ENCODE measurements at places on chromosomes 5 and 9.

GRCh38 chr5:108703313-108703712 lies 44.4 kb upstream of the FER start:
- DNase-seq, result no peak

DNA sequence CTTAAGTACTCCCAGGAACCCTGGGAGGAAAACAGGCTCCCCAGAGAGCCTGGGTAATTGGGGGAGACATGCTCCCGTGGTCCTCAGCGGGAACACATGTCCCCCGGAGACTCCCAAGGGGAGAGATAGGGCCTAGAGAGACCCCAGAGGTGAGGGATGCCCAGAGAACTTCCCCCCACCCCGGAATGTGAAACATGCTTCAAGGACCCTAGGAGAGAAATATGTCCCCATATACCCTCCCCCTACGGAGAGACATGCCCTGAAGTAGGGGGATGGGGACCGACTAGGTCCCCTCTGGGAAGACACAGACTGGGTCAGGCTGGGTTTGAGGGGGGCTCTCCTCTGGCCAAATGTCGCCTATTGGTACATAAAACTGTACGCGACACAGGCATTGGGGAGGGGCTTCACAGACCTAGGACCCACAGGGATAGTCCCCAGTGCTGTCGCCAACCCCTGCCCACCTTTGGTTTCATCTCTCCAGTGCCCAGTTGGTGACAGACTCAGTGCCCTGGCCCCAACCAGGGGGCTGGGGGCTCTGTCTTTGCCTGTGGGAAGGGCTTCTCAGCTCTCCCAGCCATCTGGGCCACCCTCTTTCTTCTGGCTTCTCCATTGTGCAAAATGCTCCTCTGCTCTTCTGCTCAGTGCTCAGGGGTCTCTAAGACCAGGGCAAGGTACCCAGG lies 26.9 kb downstream of the PCDH1 start:
- DNase-seq, result no peak

GRCh38 chr5:173869316-173869715 lies 18.8 kb upstream of the CPEB4 start:
- no peak for DNase-seq

DNA sequence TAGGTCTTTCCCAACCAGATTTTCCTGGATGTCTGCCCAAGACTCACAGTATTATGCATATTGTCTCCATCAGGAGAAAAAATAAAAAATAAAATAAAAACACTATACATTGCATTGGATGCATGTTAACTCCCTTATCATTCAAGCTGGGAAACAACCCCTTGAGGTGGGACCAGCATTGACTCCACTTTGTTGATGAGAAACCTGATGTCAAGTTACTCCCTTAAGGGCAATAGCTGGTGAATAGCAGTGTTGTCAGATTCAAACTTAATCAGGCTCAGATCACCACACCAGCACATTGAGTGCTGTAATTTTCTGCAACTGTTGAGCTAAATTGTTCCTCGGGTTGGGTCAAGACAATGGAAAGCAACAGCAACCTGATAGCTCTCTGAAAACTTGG lies 264.0 kb upstream of the TRIM32 start:
- DNase-seq, result no peak

DNA sequence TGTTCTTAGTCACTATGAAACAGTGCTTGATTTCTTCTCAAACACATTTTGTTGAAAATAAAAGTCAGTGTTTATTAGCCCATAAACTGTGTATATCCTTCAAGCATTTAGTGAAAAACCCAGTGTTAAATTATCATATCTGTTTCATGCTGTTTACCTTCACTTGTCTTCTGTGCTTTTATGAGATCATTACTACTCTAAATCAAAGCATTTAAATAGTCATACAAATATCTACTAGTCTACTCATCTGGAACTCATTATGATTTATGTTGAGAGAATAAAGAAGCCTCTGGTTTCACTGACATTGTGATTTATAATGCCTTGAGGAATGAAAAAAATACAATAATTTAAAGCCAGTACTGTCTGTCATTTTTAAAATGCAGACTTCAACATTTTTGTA lies 366.5 kb downstream of the SLCO4C1 start:
- no peak for DNase-seq

- no peak for DNase-seq
These were observed 152.1 kb upstream of the DHFR start for GRCh38 chr5:80806929-80807328.

GRCh38 chr5:124060413-124061067 lies 548.6 kb downstream of the CSNK1G3 start:
- DNase-seq, result no peak

GRCh38 chr5:180468732-180469585 lies 25.2 kb upstream of the CNOT6 start:
- no peak for DNase-seq

DNA sequence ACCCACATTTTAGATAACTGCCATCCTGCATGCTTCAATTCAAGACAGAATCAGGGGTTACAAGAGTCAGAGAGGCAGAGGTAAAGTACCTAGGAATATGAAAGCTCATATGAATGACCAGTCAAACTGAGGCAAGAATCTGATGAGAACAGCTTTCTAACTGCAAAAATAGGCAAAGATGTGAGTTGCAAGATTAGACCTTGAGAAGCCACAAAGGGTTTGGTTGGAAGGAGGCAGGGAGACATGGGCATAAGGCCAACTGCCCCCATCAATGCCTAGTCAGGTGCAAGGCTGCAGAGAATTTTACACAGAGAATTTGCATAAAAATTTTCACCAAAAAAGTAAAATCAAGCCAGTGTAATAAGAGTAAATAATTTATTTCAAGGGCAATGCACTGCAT lies 12.8 kb downstream of the FAM114A2 start:
- DNase-seq, result no peak

DNA sequence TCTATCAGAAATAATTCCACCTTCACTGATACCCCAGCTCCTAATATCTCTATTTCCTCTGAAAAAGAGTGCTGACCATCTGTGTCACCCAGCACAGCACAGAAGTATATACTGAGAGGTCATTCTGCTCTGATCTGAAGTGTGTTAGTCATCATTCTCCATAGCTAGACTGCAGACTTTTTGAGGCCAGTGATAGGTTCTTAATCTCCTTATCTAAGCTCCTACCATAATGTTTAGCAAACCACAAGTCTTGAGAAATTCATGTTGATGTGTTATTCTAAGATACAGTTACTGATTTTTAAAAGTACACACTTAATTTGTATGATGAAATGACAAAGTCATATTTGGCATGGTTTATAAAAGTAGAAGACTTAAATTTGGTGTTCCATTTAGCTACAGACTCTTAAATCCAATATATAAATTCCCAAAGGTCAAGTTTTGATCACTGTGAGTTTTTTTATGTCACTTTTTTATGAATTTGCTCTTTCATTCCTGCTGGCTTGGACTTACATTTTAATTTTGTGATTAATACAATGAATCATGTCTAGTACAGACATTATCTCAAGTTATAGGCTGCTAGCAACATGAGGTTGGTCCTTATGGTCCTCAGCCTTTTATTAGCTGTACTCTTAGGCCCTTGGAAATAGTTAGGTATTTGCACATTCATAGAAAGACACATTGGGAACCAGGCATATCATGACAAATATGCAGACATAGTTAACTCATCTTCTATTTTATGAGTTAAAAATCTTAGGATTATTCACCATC lies 380.8 kb downstream of the EBF1 start:
- no peak for DNase-seq

DNA sequence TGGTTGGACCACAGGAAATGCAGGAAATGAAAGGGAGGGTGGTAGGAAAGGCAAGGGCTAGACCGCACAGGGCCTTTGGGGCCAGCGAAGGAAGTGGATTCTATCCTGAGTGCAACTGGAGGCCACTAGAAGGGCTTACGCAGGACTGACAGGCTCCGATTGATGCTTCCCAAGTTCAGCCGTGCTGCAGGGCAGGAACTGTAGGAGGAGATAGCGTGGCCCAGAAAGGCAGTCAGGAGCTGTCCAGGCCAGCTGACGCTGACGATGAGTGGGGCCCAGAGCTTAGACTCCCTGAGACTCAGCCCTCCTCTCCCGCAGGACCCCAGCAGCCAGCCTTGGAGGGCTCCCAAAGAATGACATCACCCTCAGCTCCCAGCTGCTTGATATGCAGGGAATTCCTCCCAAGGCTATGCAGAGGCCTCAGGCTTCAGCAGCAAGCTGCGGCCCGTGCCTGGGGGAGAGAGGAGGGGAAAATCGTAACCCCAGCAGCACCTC lies 48.8 kb downstream of the KCNIP1 start:
- DNase-seq, result no peak

GRCh38 chr9:16401701-16402100 lies 468.8 kb downstream of the BNC2 start:
- no peak for DNase-seq

- no peak for DNase-seq
These were observed 179.9 kb upstream of the SEMA6A start for GRCh38 chr5:116754556-116754955.

DNA sequence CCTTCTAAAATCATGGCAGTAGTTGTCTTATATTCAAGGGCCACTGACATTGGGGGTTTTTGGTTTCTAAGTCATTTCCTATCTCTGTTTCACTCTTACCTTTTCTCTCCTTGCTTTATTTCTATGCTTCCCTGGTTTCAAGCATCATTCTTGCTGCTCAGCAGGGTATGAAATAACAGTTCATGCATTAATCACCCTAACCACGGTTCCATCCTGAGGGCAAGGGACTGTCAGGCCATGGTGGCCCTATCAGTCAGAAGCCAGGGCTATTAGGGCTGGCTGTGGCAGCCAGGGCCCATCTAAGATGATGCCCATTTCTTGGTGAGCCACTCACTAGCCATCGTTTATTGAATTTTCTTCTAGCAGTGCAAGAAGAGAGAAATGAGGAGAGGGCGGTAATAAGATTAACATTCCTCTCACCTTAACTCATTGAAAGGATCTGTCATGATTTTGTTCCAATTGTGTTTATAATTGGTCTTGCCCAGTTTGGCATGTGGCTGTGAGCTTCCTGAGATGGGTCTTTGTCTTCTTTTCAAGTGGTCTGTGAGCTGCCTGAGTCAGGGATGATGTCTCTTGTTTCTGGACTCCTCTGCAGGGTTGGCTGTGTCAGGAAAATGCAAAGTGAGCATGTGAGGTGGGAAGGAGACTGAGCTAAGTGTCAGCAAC lies 45.2 kb downstream of the CYSTM1 start:
- no peak for DNase-seq

- DNase-seq, result no peak
These were observed 72.8 kb upstream of the SGCD start for GRCh38 chr5:156254196-156254595.

- DNase-seq, result no peak
These were observed 173.6 kb downstream of the NR2F1-AS1 start for GRCh38 chr5:93407454-93407853.

DNA sequence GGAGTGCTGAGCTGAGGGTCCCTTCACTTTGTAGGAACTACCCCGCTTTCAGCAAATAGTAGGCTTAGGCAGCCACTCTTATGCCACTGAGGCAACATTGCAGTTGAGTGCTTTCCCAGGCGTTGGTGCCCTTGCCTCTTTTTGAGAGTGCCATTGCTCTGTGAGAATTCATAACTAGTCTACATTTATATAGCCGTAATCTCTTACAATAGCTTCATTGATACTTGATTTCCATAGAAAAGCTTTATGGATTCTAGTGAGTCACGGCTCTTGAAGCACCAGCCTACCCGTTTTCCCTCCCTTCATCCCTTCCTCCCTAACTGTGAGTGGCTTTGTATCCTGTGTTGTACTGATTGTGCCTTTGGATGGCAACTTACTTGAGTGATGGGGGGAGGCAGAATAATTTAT lies 283.9 kb downstream of the AOPEP start:
- no peak for DNase-seq

DNA sequence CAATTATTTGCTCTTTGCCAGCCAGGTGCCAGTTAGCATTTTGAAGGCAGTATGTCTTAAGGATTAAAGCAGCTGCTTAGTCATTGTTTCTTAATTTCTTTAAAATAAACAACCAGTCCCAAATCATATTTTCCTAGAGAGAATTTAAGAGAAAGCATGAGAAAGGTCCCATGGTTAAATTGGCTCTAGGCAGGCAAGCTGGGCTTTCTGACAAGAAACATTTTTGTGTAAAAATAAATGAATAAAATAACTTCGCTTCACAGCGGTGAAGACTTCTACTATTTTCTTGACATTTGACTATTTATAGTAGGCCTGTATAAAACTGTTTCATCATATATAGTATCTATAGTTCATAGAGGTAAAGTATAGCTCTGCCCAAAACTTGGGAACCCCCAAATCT lies 617.7 kb upstream of the C9orf72 start:
- DNase-seq, result no peak

GRCh38 chr5:6140219-6140618 lies 238.1 kb downstream of the MED10 start:
- no peak for DNase-seq

DNA sequence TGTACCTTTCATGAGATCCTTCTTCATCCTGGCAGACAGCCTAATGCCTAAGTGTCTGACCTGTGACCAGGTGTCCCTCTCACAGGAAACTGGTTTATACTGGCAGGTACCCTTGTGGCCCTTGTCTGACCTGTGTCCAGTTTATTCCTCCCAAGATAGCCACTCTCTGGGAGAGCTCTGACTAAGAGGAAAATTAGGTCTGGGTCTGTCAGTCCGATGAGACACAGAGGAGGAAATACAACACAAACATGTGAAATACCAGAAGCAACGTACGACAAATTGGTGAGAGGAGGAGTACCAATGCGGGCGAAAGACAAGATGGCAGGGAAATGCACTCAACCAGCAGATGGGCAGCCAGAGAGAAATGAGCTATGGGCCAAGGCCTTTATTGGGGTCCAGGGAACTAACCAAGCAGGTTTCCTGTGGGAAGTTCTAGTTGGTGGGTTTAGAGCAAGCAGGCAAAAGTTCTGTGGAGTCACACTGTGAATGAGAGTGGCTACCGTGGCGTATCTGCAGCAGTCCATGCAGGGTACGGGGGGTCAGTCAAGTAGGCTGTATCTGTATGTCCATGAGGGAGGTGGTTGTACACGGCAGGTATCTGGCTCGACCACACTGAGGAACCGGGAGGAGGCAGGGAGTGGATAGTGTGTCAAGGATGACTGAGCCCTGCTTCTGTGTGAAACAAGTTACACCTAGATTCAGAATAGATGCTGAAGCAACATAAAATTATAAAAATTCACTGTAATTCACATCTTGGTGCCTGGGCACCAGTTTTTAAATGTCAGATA lies 109.0 kb downstream of the MLLT3 start:
- DNase-seq, result no peak

DNA sequence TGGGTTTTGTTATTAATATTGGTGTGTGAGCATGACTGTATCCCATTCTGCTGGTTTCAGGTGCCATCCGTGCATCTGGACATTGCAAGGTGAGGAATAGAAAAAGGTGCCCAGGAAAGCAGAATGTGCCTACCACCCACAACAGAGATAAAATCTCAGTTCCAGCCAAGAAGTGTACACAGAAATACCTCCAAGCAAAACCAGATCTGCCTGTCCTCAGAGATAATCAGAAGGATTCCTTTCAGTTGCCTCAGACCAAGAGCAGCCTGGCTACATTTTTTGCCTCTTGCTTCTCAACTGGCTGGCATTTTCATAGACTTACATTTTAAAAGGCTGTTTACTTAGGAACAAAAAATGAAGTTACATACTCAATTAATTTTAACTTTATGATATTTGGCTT lies 12.1 kb upstream of the ABLIM3 start:
- no peak for DNase-seq

- DNase-seq, result no peak
These were observed 51.2 kb downstream of the CHD1 start for GRCh38 chr5:98877600-98877999.
